CD4-positive, alpha-beta memory T cell (primary cell): ENCODE measurements at places on chromosomes 2 and 18.

GRCh38 chr2:131056204-131056931 is 36.9 kb downstream of the FAM168B start:
- DNase-seq: no peak

GRCh38 chr18:79785831-79786230 is 11.9 kb upstream of the KCNG2 start:
- no peak for DNase-seq

GRCh38 chr2:71156573-71156972 is 26.1 kb downstream of the MPHOSPH10 start:
- DNase-seq: no peak

GRCh38 chr2:8850845-8851487 is 13.6 kb upstream of the KIDINS220 start:
- DNase-seq: no peak

DNA sequence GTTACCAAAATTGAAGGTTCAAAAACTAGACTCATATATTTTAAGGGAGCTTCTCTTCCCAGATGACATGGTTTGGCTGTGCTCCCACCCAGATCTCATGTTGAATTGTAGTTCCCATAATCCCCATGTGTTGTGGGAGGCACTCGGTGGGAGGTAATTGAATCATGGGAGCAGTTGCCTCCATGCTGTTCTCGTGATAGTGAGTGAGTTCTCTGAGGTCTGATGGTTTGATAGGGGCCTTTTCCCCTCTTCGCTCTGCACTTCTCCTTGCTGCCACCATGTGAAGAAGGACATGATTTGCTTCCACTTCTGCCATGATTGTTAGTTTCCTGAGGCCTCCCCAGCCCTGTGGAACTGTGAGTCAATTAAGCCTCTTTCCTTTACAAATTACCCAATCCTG is 140.1 kb downstream of the MAIP1 start:
- DNase-seq: no peak

- no peak for DNase-seq
These were observed 380.6 kb upstream of the UBE2E3 start for GRCh38 chr2:180599804-180600203.

DNA sequence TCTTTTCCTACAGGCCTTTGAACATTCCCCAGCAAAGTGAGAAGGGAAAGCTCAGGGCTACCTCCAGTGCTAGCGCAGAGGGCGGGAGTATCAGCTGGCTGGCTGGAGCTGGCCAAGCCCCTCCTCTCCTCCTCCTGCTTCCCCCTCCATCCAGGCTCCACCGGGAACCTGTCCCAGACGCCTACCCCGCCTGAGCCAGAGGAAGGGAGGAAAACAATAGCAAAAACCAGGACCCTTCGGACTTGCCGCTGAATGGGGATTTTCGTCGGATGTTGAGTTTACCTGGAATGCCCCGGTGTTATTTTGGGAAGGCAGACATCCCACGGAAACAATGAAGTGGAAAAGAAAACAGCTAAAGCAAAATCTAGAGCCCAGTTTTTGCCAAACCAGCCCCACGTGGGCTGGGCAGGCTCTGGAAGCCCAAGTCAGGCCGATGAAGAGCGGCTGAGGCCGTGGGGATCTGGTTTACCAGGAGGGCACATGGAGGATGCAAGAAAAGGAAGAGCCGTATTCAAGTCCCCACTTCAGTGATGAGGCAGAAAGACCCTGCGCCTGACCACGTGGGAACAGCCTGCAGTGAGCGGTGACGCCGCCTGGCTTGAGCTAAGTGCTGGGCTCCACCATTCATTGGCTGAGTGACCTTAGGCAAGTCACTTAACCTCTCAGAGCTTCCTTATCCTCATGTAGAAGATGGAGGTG is 100.4 kb upstream of the LCLAT1 start:
- DNase-seq: no peak

DNA sequence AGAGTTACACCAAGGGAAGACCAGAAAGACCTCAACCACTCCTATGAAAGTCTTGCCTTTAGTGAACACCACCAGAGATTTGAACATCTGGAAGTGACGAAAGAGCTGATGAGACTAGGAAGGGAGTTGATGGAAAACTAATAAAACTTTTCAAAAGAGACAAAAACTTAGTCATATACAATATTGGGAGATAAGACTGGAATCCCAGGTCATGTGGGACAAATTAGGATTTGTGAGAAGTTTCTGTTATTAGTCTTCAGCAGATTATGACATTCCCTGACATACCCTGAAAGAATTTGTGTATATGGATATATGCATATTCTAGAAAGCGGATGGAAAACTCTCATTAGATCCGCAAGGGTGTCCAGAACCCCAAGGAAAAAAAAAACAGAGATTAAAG is 145.0 kb upstream of the LTBP1 start:
- no peak for DNase-seq

- DNase-seq: no peak
These were observed 66.5 kb downstream of the LNPK start for GRCh38 chr2:175935289-175936181.

- no peak for DNase-seq
These were observed 165.4 kb downstream of the TCF4 start for GRCh38 chr18:55422456-55423180.

GRCh38 chr2:182047544-182047943 is 61.9 kb downstream of the PPP1R1C start:
- DNase-seq: no peak

- DNase-seq: no peak
These were observed 622.6 kb downstream of the LRP1B start for GRCh38 chr2:141508086-141508752.

DNA sequence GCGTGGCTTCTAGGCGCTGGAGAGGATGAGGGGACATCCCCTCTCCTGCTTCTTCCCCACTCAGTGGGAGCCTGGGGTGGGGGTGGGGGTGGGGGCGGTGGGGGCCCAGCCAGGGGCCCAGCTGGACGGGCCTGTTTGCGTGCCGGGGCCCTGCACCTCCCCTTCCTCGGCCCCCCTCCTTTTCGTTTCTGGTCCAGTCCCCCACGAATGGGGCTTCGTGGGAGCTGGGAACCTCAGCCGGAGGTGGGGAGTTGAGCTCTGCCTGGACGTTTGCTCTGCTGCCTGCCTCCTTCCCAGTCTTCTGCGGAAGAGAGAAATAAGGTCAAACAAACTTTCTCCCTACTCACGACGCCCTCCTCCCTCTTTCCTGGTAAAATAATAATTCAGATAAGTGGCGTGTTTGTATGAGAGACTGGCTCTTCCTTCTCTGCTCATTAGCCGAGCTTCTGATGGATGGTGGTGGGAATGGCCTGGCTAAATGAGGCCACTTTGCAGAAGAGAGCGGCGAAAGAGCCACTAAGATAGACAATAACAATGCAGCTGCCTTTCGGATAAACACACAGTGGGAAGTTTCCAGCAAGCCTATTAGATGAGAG is 782 bp downstream of the MTA3 start:
- DNase-seq: no peak

DNA sequence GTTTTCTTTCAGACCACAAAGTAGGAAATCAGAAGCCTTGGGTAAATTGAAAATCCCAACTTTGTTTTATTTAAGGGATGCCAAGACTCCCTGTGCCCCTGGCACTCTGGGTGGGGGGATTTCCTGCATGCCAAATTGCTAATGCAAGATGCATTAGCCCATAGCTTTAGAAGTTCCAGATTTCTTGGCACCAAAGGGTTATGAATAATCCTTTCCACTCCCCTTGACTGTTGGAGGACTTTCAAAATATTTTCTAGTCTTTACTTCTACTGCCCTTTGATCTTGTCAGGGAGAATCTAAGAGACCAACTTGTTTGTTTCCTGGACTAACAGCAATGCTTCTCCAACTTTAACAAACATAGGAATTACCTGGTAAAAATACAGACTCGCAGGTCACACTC is 81.8 kb upstream of the TGIF1 start:
- no peak for DNase-seq

DNA sequence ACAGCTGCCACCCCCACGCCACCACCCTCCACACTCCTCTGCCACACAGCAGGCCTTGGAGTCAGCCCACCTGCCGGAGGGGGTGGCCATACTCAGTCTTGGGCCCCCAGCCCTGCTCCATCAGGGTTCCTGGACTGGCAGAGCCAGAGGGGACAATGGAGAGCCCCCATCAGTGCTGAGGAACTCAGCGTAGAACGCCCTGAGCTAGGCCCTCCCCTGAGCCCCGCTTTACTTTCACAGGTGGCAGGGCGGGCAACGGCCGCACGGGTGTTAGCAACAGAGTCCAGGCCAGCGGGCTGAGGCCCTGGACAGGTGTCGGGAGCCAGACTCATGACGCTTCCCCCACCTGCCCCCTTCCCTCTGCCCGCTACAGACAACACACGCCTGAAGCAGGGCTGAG is 47.1 kb downstream of the FOSL2 start:
- no peak for DNase-seq

DNA sequence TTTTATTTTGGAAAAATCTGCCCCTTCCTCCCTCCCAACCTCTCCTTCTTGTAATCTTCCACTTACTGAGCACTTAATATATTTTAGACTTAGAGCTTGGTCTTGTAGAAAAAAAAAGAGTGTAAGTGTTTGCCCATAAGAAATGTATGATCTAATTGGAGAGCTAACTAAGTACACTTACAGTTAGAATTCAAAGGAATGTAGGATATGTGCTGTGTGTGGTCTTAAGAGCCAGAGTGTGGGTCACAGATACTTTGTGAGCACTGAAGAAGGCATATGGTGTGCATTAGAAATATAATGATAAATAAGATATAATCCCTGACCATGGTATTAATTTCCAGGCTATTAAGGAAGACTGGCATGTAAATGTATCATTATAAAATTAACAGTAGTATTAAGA is 91.8 kb upstream of the ZNF521 start:
- DNase-seq: no peak

DNA sequence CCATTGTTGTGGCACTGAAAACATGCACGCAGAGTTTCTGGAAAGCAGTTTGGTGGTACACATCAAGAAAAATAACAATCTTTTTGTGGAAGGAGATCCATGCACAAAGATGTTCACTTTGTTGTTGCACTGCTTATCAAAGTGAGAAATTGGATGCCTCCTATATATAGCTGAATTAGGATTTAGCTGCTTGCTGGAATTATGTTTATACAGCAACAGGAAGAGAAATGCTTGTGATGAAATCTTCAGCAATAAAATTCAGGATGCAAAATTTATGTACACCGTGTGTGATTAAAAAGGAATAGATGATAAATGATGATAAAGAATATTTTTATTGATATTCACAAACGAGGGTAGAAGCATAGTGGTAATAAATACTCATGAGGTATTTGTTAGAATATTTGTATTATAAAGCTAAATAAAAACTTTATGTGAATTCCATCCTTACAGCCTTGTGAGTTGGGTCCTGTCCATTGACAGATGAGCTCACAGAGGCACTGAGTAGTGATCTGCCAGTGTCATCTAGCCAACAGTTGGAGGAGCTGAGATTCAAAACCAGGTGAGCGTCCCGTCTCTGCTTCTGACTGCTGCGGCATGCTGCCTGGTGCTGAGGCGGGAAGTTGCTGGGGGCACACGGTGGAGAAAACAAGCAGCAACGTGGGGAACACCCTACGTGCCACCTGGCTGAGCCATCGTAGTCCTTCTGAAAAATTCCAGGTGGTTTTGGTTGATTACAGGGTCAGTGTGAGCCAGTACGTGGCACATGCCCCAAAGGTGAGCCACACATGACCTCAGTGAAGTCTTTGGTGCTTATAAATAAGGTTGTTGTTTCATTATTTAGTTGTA is 80.2 kb downstream of the ASAP2 start:
- no peak for DNase-seq

GRCh38 chr2:23146011-23146410 is 239.0 kb upstream of the KLHL29 start:
- DNase-seq: no peak

DNA sequence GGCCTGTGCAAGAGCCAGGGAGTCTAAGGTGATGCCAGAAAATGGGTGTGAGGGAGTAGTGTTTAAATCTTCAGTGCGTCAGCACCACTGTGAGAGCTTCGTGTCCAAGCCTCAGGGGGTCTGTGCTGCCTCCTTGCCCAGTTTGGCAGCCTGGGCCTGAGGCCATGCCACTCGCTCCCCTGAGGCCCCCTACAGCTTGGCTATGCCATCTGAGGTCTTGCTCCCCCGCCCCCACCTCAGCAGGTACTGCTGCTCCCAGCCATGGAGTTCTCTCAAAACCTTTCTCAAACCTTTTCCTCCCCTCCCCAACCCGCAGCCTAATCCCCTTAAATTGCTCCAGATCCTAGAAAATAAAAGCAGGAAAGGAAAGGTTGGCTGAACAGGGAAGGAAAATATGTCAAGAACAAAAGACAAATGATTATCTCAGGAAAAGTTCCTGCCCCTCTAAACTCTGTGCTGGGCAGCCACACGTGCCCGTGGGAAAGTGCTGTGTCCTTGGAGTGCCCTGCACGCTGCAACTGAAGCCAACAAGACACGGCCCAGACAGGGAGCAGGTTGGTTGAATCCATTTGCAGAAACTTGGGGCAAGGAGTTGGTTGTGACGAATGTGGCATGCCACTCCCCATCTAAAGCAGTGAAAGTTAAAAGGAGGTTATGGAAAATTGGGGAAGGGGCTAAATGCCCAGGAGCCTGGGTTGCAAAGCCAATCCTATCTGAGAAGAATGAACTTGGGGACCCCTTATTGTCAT is 61.2 kb downstream of the ATOH8 start:
- DNase-seq: no peak

DNA sequence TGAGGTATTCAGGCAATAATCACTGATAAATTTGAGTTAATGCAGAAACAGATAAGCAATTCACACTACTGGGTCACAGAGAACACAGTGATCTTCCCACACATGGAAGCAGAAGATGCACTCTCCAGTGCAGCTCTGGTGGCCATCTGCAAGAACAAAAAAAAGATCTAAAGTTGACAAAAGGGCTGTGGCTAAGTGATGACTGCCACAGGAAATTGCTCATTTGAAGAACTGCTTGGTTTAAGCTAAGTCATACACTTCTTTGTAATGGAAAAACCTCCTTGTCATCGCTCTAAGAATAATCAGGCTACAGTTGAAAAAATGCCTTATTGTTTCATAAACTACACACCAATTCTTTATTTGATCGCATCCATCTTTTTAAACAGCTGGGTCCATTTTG is 115.1 kb downstream of the DTNB start:
- DNase-seq: peak; percentile 7

GRCh38 chr2:68553098-68553497 is 85.7 kb downstream of the APLF start:
- no peak for DNase-seq

GRCh38 chr2:114056294-114057143 is 166.6 kb downstream of the ACTR3 start:
- no peak for DNase-seq

DNA sequence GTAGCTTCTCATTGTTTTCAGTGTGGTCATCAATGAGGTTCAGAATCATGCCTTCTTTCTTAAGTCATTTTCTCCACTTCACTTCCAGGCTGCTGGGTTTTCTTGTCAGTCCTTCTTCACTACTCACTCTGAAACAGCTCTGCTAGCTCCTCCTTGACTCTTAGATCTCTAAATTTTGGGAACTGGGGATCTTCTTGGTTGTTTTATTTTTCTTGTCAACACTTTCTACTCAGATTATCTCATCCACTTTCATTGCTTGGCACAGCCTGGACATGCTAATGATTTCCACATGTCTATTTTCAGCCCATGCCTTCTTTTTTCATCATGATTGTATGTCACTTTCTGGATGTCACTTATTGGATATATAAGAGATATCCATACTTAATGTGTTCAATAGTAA is 517.8 kb upstream of the DSEL start:
- DNase-seq: no peak

GRCh38 chr2:30702694-30703093 is 104.6 kb downstream of the CAPN13 start:
- no peak for DNase-seq

- DNase-seq: peak; percentile 69
These were observed 13.7 kb upstream of the TET3 start for GRCh38 chr2:73970850-73971471.
